Esophagus mucosa (tissue), 1 donor: ENCODE measurements at places on chromosomes 5 and 9.
A peak's percentile ranks its signal among the peaks of the same experiment; 100 is the strongest.

GRCh38 chr5:68557162-68557936 lies 341.8 kb downstream of the PIK3R1 start:
- no peak for ATAC-seq

- no peak for ATAC-seq
Observed at GRCh38 chr9:15469406-15469805, 41.4 kb downstream of the PSIP1 start.

- no peak for ATAC-seq
Observed at GRCh38 chr9:82475584-82476301, 487.2 kb downstream of the SPATA31D1 start.

- no peak for ATAC-seq
Observed at GRCh38 chr9:99822109-99822805, 572 bp downstream of the NR4A3 start.

- ATAC-seq: no peak
Observed at GRCh38 chr5:36355516-36355915, 53.8 kb upstream of the RANBP3L start.

DNA sequence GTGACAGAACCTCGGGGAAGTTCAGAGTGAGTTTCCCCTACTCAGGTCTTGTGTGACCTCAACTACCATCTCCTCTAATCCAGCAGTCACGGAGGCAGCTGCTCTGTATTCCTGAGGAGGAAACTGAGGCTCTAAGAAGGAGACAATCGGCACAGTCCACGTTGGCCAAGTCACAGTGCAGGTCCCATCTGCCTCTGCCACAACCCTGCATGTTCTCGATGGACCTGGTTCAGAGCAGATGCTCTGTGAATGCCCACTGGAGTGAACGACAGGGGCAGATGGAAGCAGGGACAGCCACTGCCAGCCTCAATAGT lies 722 bp upstream of the ERGIC1 start:
- ATAC-seq: no peak

DNA sequence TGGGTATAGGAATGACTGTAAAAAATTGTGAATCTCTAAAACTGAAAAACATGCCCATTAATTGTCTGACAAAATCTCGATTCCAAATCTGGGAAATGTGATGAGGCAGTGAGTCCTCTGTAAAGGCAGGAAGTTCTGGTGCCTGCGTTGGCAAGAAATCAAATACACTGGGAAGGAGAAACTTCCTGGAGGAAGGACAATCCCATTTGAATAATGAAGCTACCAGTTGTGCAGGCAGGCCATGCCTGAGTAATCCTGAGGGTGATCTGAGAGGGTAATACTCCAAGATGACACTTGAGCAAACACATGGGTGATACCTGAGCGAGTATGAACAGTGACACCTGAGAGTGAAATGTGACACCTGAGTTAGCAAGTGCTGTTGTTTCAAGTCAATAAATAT lies 49.7 kb downstream of the KIF24 start:
- peak; percentile 79 for ATAC-seq

DNA sequence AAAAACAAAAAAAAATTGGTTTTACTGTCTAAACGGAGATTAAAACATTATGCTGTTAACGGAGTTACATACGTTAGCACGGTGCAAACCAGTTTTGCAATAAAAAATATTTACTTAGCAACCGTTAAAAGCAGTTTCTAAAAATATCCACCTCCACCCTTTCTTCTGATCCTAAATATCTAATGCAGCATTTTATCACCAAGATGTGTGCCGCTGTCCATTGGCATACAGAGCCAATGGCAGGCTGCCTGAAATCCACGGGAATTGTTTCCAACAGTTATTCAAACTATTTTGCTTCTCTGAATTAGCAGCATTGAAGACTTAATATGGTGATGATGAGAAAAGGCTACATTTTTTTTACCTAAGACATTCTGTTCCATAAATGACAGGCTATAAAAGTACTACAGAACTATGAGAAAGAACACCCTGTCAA lies 61.6 kb downstream of the CSNK1A1 start:
- no peak for ATAC-seq

GRCh38 chr5:7686794-7687193 lies 164.1 kb downstream of the CFAP90 start:
- no peak for ATAC-seq

- ATAC-seq: peak; percentile 32
Observed at GRCh38 chr9:122180633-122181032, 20.9 kb downstream of the MORN5 start.

DNA sequence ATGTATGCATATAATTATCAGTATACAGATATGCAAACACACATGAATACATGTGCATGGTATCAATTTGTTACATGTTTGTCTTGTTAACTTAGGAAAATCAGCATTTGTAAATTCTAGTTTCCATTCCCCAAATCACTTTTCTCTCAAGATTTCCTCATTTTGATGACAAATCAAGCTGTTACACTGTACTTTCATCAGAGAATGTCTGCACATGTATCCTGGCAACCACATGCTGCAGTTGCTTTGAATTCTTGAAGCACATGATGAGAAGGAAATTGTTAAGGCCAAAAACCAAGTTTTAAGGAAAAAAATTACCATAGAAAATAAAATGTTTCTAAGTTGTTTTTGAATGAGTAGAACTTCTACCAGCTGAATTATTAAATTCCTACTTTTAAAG lies 1834.5 kb downstream of the EFNA5 start:
- ATAC-seq: no peak
